CD4-positive, CD25-positive, alpha-beta regulatory T cell (primary cell): ENCODE measurements at places on chromosomes 16 and 17.

- peak; percentile 43 for DNase-seq
Observed at GRCh38 chr17:8126491-8127066, 2.7 kb upstream of the HES7 start.

DNA sequence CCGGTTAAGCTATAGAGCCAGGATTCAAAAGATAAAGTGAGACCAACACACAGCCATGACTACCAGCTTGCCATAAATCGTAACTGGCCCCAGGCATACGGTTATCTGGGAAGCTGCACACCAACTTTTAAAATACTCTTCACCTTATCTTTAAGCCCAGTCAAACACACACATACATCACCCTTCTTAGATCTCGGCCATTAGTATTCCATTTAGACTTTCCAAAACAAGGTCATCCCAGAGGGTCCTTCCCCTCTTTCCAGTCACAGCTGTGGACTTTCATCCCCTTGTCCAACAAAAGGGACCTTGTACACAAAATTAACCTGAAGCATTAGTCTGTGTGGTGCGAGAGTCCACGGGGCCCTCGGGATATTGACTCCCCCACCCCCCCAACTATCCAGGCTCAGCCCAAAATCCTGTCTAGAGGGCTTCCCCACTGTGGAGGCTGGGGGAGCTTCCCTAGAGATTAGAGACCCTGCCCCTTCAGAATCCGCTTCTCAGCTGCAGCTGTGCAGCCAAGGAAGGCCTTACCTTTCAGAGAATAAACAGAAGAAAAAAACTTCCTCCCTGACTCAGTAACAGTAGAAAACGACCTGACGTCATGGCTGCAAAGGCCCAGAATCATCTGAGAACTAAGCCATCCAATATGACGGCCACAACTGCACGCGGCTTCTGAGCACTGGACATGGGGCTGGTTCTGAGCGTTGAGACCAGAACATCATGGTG lies 9.9 kb downstream of the ZFHX3 start:
- DNase-seq, result no peak

- DNase-seq, result no peak
Observed at GRCh38 chr17:77358801-77359200, 218.0 kb downstream of the SEC14L1 start.

DNA sequence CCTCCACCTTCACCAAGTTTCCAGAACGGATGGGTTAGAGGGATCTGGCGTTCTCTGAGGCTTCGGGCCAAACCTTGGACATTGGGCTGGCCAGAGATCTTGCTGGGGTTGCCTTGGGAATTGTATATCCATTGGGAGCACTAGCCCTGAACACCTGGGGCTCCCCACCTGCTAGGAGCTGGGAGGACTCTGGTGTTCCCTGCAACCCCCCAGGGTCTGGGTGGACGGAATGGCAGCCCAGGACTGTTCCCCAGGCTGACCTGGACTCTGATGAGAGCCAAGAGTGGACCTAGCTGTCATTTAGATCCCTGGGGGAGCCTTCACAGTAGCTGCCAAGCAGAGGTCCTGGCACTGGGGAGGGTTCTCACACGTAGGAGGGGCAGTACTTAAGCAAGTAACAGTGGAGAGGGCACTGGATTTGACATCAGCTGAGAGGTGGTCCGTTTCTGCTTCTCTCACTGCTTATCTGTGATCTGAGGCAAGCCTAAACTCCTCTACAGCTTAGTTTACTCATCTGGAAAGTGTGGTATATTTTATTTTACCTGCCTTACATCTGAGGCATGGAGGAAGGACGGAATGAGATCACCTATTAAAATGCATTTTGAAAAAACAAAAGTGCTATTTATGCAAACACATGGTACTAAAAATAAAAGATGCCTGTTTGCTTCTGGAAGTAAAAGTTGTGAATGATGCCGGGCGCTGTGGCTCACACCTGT lies 11.7 kb downstream of the SOCS3 start:
- no peak for DNase-seq

DNA sequence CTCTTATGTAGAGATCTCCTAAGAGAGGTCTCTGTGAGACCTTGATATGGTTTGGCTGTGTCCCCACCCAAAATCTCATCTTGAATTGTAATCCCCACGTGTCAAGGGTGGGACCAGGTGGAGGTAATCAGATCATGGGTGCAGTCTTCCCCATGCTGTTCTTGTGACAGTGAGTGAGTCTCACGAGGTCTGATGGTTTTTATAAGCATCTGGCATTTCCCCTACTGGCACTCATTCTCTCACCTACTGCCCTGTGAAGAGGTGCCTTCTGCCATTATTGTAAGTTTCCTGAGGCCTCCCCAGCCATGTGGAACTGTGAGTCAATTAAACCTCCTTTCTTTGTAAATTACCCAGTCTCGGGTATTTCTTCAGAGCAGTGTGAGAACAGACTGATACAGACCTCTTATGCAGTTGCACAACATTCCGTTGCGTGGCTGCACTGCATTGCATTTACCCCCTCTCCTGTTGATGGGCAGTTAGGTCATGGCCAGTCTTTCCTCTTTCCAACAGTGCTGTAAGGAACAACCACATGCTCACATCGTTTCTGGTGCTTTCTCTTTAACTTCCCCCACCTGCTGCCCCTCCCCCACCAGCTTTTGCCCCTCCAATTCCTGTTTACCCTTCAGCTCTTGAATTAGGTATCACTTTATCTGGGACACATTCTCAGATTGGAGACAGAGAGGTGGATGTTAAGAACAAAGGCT lies 43.6 kb upstream of the MED9 start:
- no peak for DNase-seq

DNA sequence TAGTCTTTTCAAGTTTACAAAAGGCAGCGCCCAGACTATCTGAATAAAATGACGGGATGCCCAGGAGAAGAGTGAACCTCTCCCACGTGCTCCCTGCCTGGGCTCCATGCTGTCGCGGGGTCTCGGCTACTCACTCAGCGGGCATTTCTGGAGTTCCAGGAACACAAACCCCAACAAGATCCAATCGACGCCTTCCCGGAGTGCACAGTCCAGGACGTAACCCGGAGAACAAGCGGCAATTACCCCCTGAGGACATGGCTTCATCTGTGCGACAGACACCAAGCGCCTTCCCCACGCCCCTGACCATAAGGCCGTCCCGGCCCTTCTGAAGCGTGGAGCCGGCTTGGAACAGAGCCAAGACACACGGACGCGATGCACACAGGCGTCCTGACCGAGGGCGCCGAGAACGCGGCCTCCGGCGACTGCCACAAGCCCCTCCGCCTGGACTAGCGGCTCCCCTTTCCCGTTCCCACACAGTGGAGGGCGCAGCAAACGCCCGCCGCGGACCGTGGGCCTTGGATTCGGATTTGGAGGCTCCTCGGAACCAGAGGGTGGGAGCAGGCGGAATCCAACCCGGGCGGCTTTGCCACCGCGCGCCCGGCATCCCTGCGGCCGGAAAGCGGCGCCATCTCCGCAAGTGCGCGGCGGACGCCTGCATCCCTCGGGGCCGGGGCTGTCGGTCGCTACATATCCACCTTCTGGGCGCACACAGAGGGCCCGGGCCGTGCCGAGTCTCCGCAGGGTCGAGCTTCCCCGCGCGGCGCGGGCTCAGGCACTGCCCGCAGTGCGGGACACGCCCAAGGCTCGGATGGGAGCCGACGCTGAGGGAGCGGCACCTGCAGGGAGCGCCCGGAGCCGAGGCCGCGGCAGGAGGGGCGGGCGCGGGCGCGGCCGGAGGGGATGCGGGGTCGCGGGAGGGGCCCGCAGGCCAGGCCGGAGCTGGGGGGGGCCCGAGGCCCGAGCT lies 725 bp downstream of the ABCA3 start:
- peak; percentile 54 for DNase-seq

DNA sequence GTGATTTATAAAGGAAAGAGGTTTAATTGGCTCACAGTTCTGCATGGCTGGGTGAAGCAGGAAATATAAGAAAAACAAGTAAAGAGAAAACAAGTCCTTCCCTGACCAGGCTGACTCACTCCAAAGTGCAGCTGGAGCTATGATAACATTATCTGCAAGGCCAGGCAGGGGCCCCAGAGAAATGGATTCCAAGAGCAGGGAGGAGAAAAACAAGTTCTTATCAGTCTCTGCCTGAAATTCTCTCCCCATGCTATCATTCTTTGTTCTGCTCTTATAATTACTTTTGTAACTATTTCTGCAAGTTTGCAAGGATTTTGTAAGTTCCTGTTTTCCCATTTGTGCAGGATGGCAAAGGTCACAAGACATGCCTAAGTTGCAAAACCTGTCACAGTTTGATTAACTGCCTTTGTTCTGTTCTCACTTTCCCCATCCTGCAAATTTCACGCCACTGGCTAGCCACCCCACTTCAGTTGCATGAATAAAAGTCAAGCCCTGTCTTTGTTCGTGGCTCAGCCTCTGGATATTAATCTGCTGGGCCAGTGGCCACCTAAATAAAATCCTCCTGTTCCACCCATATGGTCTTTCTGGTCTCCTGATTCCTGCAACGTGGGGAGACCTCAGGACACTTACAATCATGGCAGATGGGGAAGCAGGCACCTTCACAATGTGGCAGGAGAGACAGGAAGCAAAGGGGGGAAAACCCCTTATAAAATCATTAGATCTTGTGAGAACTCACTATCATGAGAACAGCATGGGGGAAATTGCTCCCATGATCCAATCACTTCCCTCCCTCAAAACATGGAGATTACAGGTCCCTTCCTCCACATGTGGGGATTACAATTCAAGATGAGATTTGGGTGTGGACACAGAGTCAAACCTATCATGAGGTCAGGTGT lies 13.1 kb downstream of the ABCA9 start:
- DNase-seq, result no peak

DNA sequence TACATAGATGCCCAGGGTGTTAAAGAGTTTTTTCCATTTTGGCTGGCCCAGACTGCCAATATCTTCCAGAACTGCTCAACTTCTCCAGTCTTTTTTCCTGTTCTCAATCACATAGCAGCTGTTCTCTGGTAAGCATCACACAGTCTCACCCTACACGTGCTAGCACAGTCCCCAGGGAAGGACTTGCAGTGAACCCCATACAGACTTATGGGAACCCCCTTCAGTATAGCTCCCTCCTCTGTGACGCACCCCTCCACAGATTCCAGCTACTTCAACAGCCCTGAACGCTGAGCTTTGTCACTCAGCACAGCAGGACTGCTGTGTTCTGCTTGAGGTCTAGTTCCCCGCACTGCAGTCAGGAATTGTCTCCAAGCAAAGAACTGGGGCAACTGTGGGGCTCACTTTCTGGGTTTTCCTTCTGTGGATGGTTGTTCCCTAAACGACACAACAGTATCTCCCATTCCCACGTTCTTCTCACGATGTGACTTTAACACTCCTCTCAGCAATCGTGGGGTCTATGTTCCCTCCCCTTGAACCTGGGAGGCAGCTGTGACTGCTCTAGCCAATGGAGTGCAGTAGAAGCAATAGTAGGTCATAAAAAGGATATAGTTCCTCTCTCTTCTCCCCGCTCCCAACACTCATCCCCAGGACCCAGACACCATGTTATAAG lies 3.6 kb downstream of the MMP28 start:
- no peak for DNase-seq

DNA sequence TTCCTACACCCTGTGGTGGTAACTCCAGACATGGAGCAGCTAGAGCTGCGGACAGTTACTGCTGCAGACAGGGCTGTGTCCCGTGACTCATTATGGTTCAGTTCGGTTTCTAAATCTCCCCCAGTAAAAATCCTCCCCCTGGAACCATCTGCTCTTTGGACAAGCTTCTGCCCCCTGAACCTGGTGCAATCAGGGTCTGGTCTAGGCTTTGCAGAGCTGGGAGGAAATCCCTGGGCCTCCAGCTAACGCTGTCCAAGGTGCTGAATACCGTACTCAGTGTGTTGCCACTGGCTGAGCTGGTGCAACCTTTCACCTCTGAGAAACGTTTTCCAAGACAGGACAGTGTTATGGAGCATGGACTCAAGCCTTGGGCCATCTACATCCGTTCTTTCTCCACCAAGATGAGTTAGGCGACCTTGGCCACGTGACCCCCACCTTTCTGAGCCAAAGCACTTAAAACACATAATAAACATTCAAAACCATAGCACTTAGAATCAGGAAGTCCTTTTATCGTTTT lies 142.0 kb downstream of the CPPED1 start:
- DNase-seq, result no peak

DNA sequence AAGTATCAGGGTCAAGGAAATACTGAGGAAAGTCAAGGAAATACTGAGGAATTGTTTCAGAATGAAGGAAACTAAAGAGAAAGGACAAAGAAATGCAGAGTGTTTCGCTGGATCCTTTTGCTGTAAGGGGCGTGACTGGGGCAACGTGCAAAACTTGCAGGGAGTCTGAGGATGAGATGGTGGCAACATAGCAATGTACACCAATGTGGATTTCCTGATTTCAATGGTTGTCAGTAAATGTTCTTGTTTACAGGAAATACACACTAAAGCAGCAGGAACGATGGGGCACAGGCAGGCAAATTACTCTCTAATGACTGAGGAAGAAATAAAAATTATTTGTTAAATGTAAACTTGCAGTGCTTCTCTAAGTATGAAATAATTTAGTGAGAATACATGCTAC lies 34.4 kb downstream of the ZZEF1 start:
- no peak for DNase-seq

- no peak for DNase-seq
Observed at GRCh38 chr16:84380405-84380804, 12.1 kb downstream of the ATP2C2 start.
